Thoracic aorta (tissue), 2 donors: ENCODE measurements at places on chromosomes 6 and 20. TPM values are rescaled to one million over a fixed set of nuclear protein-coding genes. Genes with fewer than 3 reads are reported as not detected.

SLC32A1 gene
- not detected for total RNA-seq

COL19A1 gene
- 0.07 TPM for total RNA-seq

- H3K27me3 ChIP-seq = no peaks in the 10 kb centered on the region
- no peak overlapping the region for H3K27ac ChIP-seq
- H3K4me1 ChIP-seq = no peaks in the 10 kb centered on the region
- no peak overlapping the region for H3K4me3 ChIP-seq
- no peaks in the 10 kb centered on the region for H3K36me3 ChIP-seq
- DNase-seq = no peak
Observed at GRCh38 chr6:97394160-97394748, 111.2 kb upstream of the MMS22L start.

DNA sequence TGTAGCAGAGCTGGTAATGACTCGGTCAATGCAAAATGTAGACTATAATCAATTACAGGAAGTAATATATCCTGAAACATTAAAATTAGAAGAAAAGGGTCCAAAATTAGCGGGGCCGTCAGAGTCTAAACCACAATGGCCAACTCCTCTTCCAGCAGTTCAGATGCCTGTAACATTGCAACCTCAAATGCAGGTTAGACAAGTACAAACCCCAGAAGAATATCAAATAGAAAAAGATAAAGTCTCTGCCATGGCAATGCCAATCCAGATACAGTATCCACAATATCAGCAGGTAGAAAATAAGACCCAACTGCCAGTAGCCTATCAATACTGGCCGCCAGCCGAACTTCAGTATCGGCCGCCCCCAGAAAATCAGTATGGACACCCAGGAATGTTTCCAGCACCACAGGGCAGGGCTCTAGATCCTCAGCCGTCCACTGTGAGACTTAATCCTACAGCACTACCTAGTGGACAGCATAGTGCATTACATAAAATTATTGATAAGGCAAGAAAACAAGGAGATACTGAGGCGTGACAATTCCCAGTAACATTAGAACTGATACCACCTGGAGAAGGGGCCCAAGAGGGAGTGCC is 158.4 kb downstream of the GPX5 start:
- no peak for DNase-seq
- H3K4me3 ChIP-seq = no peak overlapping the region
- peaks cover 5% of the 10 kb centered on the region for H3K27me3 ChIP-seq

- no peak for DNase-seq
- no peaks in the 10 kb centered on the region for H3K36me3 ChIP-seq
- no peaks in the 10 kb centered on the region for H3K4me1 ChIP-seq
- no peaks in the 10 kb centered on the region for H3K27me3 ChIP-seq
- no peak overlapping the region for H3K4me3 ChIP-seq
- no peak overlapping the region for H3K27ac ChIP-seq
Observed at GRCh38 chr20:31992086-31992485, 18.2 kb upstream of the CCM2L start.

DNA sequence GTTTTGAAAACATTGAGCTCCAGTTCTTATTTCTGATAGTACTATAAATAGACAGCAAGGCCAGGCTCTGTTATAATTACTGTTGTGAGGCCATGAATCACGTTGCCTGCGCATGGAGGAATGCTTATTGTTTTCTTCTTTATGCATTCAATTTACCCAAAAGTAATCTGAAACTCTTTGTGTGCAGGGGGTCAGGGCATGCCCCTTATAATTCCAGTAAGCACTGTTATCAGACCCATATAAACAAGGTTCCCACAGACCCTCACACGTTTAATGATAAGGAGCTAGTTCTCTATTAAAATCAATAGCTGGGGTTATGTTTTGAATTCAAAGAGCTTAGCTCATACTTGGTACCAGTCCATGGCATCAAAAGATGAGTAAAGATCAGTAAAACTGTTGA is 174.8 kb upstream of the ARG1 start:
- no peaks in the 10 kb centered on the region for H3K27me3 ChIP-seq
- no peak overlapping the region for H3K27ac ChIP-seq
- no peak overlapping the region for H3K4me3 ChIP-seq
- H3K4me1 ChIP-seq = no peaks in the 10 kb centered on the region
- no peaks in the 10 kb centered on the region for H3K36me3 ChIP-seq

- H3K36me3 ChIP-seq = peaks cover 40% of the 10 kb centered on the region
- peak; percentile 30 for DNase-seq
- no peaks in the 10 kb centered on the region for H3K27me3 ChIP-seq
- H3K27ac ChIP-seq = peak within 1 kb of the TSS; percentile 90
Observed at GRCh38 chr6:43021270-43022047, at the start of gene RRP36. TSS of gene RRP36 (plus strand) at chr6:43021623. CDS start at chr6:43021655, 32 bp downstream.

GRCh38 chr20:17654649-17655285 is 27.3 kb downstream of the RRBP1 start:
- H3K4me1 ChIP-seq = peaks cover 63% of the 10 kb centered on the region
- H3K27me3 ChIP-seq = no peaks in the 10 kb centered on the region
- DNase-seq = no peak
- H3K27ac ChIP-seq = no peak overlapping the region
